CD4-positive, alpha-beta T cell (primary cell): ENCODE measurements at places on chromosomes 5 and 9. TPM values are rescaled to one million over a fixed set of nuclear protein-coding genes. Genes with fewer than 3 reads are reported as not detected.

Gene PCDHA6
- total RNA-seq = not detected

Gene BHMT2
- total RNA-seq = not detected

DNA sequence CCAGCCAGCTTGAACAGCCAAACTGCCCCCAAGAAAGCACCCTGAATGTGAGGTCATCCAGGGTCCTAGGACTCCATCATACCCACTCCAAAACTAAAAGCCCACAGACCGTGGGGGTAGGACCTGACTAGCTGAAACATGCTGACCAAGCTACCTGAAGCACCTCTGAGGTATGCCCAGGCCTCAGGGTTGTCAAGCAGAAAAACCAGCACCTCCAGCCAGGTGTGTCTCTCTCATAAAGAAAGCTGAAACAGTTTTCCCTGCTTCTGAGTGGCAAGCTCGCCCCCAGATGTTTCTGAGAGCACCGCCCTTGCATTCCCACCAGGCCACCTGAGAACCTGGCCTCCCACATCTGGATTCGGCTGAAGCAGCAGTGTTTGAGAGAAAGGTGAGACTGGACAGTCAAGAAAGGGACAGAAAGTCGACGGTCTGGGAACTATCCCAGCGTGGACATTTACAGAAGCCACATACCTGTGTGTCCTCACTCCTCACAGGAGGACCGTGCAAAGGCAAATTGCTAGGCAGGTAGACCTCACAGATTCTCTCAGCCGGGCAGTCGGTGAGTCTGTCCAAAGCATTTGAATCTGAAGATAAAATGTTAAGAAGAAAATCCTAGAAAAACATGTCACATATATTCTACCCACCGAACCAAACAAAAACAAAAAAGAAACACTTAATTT lies 155.6 kb upstream of the RASEF start:
- H3K36me3 ChIP-seq = no peaks in the 10 kb centered on the region
- no peak overlapping the region for H3K27ac ChIP-seq
- DNase-seq = no peak
- H3K4me3 ChIP-seq = no peak overlapping the region
- H3K4me1 ChIP-seq = peaks cover 9% of the 10 kb centered on the region
- H3K27me3 ChIP-seq = peaks cover 20% of the 10 kb centered on the region

Gene GBA2
- total RNA-seq = 18.6 TPM

- no peaks in the 10 kb centered on the region for H3K4me1 ChIP-seq
- DNase-seq = no peak
- no peak overlapping the region for H3K4me3 ChIP-seq
- no peaks in the 10 kb centered on the region for H3K36me3 ChIP-seq
Observed at GRCh38 chr5:133523013-133523658, 89.2 kb downstream of the FSTL4 start.

Gene FAT2
- not detected for total RNA-seq

GRCh38 chr9:32551276-32552051 lies 663 bp upstream of the SMIM27 start:
- no peaks in the 10 kb centered on the region for H3K27me3 ChIP-seq
- peaks cover 30% of the 10 kb centered on the region for H3K4me1 ChIP-seq
- peak overlapping the region; percentile 96 for H3K27ac ChIP-seq
- H3K4me3 ChIP-seq = peak overlapping the region; percentile 86
- peaks cover 4% of the 10 kb centered on the region for H3K36me3 ChIP-seq

Gene OLFM1
- total RNA-seq = not detected

DNA sequence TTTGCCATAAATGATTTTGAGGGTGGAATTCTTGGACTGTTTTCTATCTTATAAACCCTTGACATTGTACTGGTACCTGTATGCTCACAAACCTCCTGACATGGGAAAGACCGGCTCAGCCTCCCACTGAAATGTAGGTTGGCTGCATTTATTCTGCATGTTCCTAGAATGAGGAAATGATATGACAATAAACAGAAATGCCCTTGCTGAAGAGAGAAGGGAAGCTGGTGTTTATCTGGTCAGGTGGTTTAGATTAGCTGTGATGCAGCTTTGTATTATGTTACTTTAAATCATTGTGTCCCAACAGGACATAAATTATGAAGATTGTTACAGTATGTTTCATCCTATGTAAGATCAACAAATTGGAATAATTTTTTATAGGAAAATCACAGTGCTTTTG lies 23.1 kb upstream of the CATSPER3 start:
- no peaks in the 10 kb centered on the region for H3K4me1 ChIP-seq
- no peaks in the 10 kb centered on the region for H3K27me3 ChIP-seq
- H3K4me3 ChIP-seq = no peak overlapping the region
- H3K36me3 ChIP-seq = no peaks in the 10 kb centered on the region
- no peak overlapping the region for H3K27ac ChIP-seq
- DNase-seq = no peak

- H3K27ac ChIP-seq = no peak overlapping the region
- H3K4me1 ChIP-seq = no peaks in the 10 kb centered on the region
- no peaks in the 10 kb centered on the region for H3K27me3 ChIP-seq
- no peaks in the 10 kb centered on the region for H3K36me3 ChIP-seq
- no peak overlapping the region for H3K4me3 ChIP-seq
Observed at GRCh38 chr5:167816354-167816753, 475.1 kb upstream of the WWC1 start.

- peaks cover 3% of the 10 kb centered on the region for H3K27me3 ChIP-seq
- no peak overlapping the region for H3K27ac ChIP-seq
Observed at GRCh38 chr5:145923405-145923804, 13.0 kb upstream of the SH3RF2 start.

- DNase-seq = no peak
- H3K4me1 ChIP-seq = no peaks in the 10 kb centered on the region
- H3K36me3 ChIP-seq = no peaks in the 10 kb centered on the region
- H3K27ac ChIP-seq = no peak overlapping the region
Observed at GRCh38 chr9:75941066-75941465, 50.6 kb downstream of the PCSK5 start.

DNA sequence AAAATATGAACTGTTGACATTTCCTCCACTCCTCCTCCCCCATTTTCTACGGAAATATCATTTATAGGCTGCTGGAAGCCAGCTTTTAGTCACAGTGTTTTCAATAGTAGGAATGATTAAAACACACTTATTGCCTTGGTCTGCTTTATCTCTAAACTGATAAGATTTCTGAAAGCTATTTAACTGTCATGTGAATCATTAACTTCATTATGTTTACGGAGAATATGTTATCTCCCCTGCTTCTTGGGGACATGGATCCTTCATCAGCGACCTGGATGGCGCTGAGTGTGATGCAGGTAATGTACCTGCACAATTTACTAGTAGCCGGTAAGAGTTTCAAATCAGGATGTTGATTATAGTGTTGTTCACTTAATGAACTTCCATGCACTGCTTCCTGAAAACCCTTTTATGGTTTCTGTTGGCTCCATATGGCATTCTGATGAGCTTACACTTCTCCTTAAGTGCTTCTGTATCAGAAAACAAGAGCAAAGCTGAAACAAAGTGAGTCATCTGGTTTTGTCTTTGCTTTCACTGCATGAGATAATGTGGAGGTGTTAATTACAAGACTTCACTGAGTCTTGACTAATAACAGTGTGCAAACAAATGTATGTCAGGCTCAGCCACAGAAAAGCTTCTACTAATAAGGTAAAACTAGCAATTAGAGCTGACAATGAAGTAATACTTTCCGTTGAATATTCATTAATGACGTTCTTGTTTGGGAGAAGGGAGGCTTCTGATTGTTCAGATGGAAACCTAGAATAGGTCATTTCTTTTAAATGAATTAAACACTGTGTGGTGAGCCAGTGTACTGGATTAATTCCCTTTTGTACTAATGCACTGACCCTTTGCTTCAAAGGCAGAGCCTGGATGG lies 162.4 kb upstream of the ZNF608 start:
- no peak overlapping the region for H3K4me3 ChIP-seq
- H3K36me3 ChIP-seq = no peaks in the 10 kb centered on the region
- H3K4me1 ChIP-seq = no peaks in the 10 kb centered on the region
- no peak overlapping the region for H3K27ac ChIP-seq
- no peaks in the 10 kb centered on the region for H3K27me3 ChIP-seq

- no peak for DNase-seq
- H3K4me1 ChIP-seq = no peaks in the 10 kb centered on the region
- no peak overlapping the region for H3K27ac ChIP-seq
- no peaks in the 10 kb centered on the region for H3K27me3 ChIP-seq
- H3K4me3 ChIP-seq = no peak overlapping the region
Observed at GRCh38 chr5:89451263-89451662, 568.3 kb upstream of the MEF2C start.

DNA sequence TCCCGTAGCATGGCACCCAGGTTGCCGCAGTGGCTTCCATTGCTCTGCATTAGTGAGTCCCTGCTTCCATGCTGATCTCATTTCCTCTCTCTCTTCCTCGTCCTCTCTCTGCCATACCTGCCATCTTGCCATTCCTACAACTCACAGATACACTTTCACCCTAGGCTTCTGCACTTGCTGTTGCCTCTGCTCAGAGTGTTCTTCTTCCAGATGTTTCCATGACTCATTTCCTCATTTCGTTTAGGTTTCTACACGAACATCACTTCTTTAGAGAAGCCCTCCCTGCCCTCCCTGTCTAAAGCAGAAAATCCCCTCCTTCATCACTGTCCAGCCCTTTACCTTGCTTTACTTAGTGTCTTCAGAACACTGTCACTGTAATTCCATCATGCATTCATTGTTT lies 115.2 kb upstream of the WWC1 start:
- DNase-seq = no peak
- no peak overlapping the region for H3K27ac ChIP-seq
- no peaks in the 10 kb centered on the region for H3K27me3 ChIP-seq
- no peak overlapping the region for H3K4me3 ChIP-seq
- no peaks in the 10 kb centered on the region for H3K4me1 ChIP-seq
- H3K36me3 ChIP-seq = no peaks in the 10 kb centered on the region

- H3K36me3 ChIP-seq = no peaks in the 10 kb centered on the region
- DNase-seq = no peak
- peaks cover 3% of the 10 kb centered on the region for H3K4me1 ChIP-seq
- no peaks in the 10 kb centered on the region for H3K27me3 ChIP-seq
- no peak overlapping the region for H3K4me3 ChIP-seq
Observed at GRCh38 chr9:72533322-72533721, 11.9 kb downstream of the TMC1 start.

DNA sequence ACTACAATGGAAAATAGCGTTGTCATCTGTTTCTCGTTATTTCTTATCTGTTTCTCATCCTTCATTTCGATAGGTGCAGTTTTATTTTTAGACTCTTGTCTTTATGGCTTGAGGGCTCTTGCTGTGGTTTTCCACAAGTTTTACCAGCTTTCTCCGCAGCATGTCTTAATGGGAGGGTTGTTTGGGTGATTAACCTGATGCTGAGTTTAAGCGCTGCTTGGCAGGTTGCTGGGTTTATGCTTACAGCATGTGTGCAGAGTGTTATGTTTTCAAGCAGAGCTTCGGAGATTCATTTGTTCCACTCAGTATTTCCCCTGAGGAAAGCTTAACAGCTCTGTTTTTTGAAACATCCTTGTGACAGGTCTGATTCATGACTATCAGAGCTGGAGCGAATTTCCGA lies 154.0 kb downstream of the SLC12A2 start:
- H3K27ac ChIP-seq = no peak overlapping the region
- no peak for DNase-seq
- H3K4me1 ChIP-seq = no peaks in the 10 kb centered on the region
- H3K36me3 ChIP-seq = no peaks in the 10 kb centered on the region
- no peak overlapping the region for H3K4me3 ChIP-seq
- no peaks in the 10 kb centered on the region for H3K27me3 ChIP-seq

Gene ARHGAP26
- total RNA-seq = 27.3 TPM

Gene F2R
- total RNA-seq = 1.9 TPM

Gene ABCA2
- 86.8 TPM for total RNA-seq

Gene GPX3
- 0.58 TPM for total RNA-seq
